CD4-positive, CD25-positive, alpha-beta regulatory T cell (primary cell): ENCODE measurements at places on chromosomes 3 and 15. TPM values are rescaled to one million over a fixed set of nuclear protein-coding genes. Genes with fewer than 3 reads are reported as not detected.

Gene LIPC
- 1.6 TPM for polyA plus RNA-seq

Gene RGMA
- not detected for polyA plus RNA-seq

Gene LINGO1
- not detected for polyA plus RNA-seq

Gene KY
- not detected for polyA plus RNA-seq

Gene ACSBG1
- 0.06 TPM for polyA plus RNA-seq

Gene ZFYVE19
- polyA plus RNA-seq: 14.5 TPM

Gene CPN2
- polyA plus RNA-seq: not detected

Gene MUC20
- not detected for polyA plus RNA-seq

Gene WDR76
- polyA plus RNA-seq: 12.4 TPM

Gene FETUB
- not detected for polyA plus RNA-seq

Gene ARGFX
- not detected for polyA plus RNA-seq

Gene IL16
- polyA plus RNA-seq: 317 TPM

Gene NSMCE3
- 32.8 TPM for polyA plus RNA-seq

Gene ACKR4
- polyA plus RNA-seq: 0.11 TPM

Gene TP63
- polyA plus RNA-seq: 0.13 TPM

Gene MCTP2
- polyA plus RNA-seq: 3.2 TPM

Gene PTH1R
- not detected for polyA plus RNA-seq

Gene LMAN1L
- polyA plus RNA-seq: not detected

Gene MYH15
- 0.03 TPM for polyA plus RNA-seq

Gene PRTG
- polyA plus RNA-seq: not detected

Gene TBC1D5
- 27.6 TPM for polyA plus RNA-seq
